Left cardiac atrium (tissue), 4 donors: ENCODE measurements at places on chromosomes 5 and 9.

DNA sequence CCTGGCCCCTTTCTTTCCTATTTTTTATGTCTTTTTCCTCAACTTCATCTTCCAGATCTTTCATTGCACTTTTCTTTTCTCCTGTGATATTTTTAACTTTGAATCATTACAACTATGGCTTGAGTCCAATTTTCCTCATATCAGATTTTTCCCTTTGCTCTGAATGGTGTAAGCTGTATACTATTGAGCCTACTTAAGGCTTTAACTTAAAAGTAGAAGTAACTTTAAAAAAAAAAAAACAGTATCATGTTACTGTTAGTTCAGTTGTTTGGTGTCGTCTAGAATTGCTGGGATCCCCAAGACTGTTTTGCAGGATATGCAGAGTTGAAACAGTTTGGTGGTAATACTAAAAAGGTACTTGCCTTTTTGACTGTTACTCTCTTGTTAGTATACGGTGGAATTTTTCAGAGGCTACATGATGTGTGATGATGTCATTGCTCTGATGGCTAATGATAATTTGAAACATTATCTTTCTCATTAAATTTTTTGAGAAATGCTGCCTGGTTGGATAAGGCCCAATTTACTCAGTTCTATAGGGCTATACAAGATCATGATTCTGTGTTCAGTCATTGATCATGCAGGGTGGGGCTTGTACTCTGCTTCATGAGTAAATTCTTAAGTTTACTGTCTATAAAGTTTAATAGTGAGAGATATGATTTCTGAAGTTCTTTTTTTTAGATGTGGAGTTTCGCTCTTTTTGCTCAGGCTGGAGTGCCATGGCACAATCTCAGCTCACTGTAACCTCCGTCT lies 8.8 kb downstream of the NAA35 start:
- no peak for DNase-seq

- DNase-seq: peak; percentile 25
Observed at GRCh38 chr9:2824564-2824963, 19.3 kb downstream of the PUM3 start.

GRCh38 chr5:133240425-133241091 lies 188.7 kb downstream of the HSPA4 start:
- peak; percentile 53 for DNase-seq

GRCh38 chr9:37540634-37541033 lies 35.5 kb downstream of the FBXO10 start:
- DNase-seq: no peak

- no peak for DNase-seq
Observed at GRCh38 chr5:36356915-36357314, 55.2 kb upstream of the RANBP3L start.

DNA sequence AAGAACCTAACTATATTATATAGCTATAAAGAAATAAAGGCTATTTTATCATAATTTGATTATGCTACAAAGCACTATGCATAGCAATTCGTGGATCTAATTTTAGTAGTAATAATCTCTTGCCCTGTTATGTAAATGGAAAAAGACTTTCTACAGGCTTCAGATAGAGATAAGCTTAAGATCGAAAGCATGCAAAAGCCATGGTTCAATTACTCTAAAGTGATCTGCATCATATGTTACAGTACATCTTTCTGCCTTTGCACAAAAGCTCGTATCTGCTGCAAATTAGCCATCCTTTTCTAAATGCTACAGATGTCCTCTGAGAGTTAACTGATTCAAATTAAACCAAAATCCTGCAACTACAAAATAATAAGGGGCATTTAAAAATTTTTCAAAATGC lies 234.8 kb upstream of the TMEM161B start:
- no peak for DNase-seq

DNA sequence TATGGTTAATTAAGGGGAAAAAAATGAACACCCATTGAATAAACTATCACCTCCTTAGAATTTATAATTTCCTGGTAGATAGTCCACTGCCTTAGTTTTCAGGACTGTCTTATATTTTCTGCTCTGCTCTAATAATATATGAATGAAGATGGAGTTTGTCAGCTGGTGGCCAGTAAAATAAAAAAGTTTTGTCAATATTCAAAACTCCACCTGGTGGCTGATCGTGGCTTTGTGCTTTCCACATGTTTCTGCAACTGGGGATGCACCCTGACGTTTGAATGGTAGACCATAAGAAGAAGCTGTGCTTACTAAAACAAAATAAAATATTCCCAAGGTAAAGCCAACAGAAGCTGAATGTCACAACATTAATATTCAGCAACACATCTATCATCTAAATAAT lies 286.6 kb upstream of the IZUMO3 start:
- no peak for DNase-seq

DNA sequence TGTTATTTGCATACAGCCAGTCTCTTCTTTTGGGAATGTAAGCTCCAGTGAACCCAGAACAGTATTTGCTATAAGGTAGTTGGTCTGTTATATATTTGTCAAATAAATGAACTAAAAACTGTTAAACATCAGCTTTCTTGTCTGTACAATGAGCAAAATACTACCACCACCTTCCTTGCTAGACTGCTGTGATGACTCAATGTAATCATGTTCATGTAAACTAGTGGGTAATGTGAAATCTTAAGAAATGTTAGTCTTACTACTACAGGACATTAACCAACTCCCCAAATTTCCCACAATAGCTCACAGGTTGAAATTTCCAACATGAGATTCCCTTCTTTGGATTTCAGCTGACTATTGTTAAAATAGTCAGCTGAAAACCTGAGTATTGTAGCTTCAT lies 176.1 kb downstream of the TRPM3 start:
- DNase-seq: no peak

- DNase-seq: no peak
Observed at GRCh38 chr9:122445155-122445749, 32.5 kb downstream of the OR1J1 start.

DNA sequence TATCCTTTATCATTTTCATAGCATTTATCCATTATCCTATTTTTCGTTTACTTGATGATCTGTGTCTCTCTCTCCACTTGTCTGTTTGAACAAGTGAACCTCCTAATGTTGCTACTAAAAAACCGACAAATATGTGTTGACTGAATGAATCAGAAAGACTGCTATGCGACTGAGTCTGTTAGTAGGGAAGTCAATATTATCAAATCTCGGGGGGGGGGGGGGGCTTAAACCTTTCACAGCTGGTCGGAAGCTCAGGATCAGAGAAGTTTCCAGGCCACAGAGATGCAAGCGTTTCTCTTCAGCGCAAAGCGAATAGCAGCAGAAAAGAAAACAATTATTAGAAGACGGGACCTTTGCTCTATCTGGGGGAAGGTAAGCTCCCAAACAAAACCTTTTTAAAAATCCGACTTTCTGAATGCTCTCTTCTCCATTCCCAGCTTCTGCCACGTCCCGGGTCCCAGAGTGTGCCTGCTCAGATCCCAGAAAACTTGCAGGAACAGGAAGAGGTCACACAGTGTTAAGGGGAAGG lies 412 bp downstream of the RIOK2 start:
- DNase-seq: no peak

GRCh38 chr9:110130211-110130610 lies 77.7 kb downstream of the C9orf152 start:
- no peak for DNase-seq

DNA sequence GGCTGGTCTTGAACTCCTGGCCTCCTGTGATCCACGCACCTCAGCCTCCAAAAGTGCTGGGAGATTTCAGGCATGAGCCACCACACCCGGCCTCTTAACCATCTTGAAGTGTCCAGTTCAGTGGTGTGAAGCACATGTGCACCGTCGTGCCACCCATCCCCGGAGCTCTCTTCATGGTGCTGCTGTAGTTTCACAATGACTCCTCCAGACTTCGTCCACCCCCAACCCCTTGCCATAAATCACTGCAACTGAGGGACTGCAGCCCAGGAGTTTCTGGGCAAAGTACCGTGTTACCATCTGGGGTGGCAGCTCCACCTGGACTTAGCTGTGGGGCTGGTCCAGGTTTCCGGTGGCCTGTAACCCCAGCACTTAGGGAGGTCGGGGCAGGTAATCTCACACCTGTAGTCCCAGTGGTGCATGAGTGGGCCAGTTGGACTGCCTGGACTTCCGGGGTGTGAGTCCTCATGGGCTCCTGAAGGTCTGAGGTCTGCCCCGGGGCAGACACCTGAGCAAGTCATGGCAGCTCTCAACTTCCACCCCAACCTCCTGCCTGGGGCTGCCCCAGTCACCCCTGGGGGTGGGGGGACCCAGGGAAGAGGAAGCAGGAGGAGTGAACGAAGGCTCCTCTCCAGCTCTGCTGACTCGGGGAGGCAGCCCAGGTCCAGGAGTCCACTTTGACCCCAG lies 6.6 kb upstream of the N4BP3 start:
- DNase-seq: no peak

GRCh38 chr5:154709368-154710305 lies 45.5 kb upstream of the LARP1 start:
- no peak for DNase-seq

- DNase-seq: no peak
Observed at GRCh38 chr5:141875022-141875740, 3.0 kb downstream of the PCDH1 start.

DNA sequence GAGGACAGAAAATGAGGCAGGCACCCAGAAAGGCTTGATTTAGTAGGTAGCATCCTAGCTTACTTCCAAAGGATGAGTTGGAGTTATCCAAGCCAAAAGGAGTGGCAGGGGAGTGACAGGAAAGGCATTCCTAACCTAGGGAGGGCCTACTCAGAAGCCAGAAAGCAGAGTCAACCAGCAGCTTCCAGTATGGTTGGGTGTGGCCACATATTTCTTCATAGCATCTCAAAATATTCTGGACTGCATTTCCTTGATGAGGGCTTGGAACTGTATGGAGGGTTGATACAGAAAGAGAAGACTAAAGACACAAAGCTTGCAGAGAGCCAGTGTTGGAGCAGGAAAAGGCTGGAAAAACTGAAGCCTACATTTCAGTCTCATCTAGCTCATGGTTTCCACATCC lies 656.8 kb upstream of the DMAC1 start:
- no peak for DNase-seq

GRCh38 chr9:137666955-137667670 lies 48.3 kb downstream of the EHMT1 start:
- DNase-seq: no peak

DNA sequence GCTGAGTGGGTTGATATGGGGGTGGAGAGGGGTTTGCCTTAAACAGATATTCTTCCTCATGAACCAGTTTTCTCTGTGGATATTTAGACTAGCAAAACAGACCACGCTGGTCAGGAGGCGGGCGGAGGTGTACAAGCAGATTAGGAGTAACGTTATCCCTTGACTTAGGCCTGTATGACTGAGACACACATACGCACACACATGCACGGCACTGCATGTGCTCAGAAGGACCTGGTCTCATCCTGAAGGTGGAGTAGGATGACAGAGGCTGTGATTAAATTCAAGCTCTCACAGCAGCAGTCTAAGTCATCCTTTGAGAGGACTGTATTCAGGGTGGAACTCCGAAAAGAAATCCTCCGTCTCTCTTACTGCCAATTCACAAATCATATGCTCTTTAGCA lies 209.7 kb downstream of the DIRAS2 start:
- DNase-seq: no peak

DNA sequence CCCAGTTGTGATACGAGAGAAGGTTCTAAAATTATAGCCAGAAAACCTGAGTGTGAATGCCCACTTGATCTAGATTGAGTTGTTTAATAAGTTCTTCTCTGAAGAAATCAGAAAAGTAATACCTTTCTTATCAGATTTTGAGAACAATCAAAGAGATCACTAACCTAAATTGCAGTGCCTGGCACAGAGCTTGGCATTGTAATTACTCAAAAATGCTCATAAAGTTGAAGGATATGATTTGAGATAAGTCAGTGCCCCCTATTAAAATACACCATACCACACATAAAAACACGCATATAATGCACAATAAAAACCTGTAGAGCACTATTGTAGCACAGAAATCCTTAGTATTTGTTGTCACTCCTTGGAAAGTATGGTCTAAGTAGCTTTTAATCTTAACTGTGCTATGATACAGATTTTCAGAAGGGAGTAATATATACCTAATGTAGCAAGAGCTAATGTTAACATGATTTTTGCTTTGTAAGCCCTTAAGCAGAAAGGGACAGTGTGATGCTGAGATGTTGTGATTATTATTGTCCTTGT lies 257.5 kb upstream of the CDH18 start:
- no peak for DNase-seq

DNA sequence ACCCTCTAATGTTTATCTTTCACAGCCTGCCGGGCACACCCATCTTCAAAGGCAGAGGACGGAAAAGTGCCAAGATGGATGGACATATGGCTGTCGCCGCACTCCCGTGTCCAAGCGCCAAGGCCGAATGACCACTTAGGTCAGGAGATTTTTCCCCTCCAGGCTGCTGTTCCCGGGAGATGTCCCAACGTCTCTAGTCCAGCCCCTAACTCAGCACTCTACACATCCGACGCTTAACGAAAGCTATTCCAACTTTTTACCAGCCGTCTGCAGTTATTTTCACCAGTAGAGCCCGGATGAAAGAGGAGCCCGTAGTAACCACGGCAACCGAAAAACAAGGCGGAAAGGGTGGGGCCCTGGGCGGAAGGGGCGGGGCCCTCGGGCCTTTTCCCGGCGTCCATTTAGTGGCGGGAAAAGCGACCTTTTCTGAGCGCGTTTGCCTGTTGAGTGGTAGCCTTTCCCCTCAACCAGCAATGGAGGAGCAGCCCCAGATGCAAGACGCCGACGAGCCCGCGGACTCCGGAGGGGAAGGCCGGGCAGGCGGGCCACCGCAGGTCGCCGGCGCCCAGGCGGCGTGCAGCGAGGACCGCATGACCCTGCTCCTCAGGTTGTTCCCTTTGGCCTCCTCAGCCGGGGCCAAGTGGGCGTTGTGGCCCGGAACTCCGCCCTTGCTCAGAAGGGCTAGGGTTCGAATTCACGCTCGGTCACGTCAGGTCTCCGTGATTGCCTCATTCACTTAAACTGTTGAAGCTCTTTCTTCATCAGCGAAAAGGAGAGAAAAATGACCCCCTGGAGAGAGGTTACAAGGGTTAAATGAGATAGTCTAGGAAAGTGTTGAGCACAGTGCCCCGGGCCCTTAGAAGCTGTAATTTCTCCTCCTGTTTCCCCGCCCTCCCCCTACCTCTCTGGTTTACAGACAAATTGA lies at the start of gene CENPH:
Gene CENPH, plus strand, starts transcription at position 422 of the 925 bp plus-strand sequence. Its CDS starts 52 bp downstream, at position 474.
- peak; percentile 91 for DNase-seq

- peak; percentile 36 for DNase-seq
Observed at GRCh38 chr5:111278858-111279504, 54.8 kb downstream of the CAMK4 start.

GRCh38 chr5:43573058-43573457 lies 16.2 kb upstream of the PAIP1 start:
- no peak for DNase-seq

DNA sequence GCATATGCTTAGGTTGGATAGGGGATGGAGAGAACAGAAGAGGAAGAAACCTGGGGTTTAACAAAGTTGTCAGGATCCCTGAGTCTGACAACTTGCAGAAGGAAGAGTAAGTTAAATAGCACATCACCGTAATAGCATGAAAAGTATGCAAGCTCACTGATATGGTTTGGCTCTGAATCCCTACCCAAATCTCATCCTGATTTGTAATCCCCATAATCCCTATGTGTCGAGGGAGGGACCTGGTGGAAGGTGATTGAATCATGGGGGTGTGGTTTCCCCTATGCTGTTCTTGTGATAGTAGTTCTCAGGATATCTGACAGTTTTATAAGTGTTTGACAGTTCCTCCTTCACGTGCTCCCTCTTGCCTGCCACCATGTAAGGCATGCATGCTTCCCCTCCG lies 193.3 kb downstream of the PSAT1 start:
- DNase-seq: no peak
